ENCODE measurements at places on chromosomes 11 and 22.
A peak's percentile ranks its signal among the peaks of the same experiment; 100 is the strongest.

GRCh38 chr22:50271519-50271970 is 1.4 kb upstream of the MAPK11 start:
- no peak for DNase-seq

DNA sequence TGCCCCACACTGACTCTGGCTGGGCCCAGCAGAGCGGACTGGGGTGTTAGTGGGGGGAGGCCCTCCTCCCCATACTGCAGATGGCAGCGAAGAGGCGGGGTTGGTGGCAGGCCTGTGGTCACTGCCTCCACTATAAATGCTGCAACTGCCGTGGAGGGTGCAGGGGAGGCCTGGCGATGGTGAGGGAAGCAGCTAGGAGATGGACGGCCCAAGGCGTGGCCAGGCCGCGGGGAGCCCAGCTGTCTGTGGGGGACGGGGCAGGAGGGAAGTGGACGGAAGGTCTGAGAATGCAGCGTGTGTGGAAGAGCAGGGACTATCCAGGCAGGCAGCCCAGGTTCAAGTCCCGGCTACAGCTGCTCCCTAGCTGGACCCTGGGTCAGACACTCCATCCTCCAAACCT is 18.3 kb downstream of the DNAL4 start:
- DNase-seq, result no peak

- DNase-seq, result no peak
Measured at GRCh38 chr11:61883327-61883726, 8.0 kb downstream of the FADS3 start.

DNA sequence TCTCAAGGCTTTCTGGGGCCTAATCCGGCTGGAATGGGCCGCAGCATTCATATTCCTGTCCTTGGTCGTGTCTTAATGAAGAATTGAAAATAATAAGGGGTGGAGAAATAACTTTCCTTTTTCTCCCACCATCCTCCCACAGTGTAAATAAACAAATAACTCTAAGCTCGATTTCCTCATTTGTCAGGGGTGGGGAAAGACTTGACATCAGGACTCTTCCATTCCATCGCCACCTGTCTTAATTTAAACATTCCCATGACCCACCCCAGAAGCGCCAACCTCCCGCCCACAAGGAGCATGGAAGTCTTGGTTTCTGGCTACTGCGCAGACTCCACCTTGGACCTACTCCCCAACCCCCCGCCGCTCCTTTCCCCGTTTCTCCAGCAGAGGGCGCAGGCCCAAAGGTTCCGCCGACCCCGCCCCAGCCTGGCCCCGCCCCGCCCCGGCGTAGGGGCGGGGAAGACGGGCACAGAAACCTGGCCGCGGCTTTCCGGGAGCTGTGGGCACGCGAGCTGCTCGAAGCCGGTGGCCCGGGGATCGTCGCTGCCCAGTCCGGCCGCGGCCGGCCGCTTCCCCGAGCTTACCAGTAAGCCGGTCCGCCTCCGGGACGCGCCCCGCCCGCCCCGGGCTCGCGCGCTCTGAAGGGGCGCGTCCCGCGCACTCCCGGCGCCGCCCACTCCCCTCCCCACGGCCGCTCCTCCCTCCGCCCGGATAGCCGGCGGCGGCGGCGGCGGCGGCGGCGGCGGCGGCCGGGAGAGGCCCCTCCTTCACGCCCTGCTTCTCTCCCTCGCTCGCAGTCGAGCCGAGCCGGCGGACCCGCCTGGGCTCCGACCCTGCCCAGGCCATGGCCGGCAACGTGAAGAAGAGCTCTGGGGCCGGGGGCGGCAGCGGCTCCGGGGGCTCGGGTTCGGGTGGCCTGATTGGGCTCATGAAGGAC is at the start of gene CBL:
Gene CBL (plus strand): TSS at position 766 of the 937 bp plus-strand sequence. CDS start 79 bp downstream, at position 845.
- DNase-seq, result peak; percentile 70

- no peak for DNase-seq
Measured at GRCh38 chr11:126122863-126123262, 60.2 kb upstream of the CDON start.

DNA sequence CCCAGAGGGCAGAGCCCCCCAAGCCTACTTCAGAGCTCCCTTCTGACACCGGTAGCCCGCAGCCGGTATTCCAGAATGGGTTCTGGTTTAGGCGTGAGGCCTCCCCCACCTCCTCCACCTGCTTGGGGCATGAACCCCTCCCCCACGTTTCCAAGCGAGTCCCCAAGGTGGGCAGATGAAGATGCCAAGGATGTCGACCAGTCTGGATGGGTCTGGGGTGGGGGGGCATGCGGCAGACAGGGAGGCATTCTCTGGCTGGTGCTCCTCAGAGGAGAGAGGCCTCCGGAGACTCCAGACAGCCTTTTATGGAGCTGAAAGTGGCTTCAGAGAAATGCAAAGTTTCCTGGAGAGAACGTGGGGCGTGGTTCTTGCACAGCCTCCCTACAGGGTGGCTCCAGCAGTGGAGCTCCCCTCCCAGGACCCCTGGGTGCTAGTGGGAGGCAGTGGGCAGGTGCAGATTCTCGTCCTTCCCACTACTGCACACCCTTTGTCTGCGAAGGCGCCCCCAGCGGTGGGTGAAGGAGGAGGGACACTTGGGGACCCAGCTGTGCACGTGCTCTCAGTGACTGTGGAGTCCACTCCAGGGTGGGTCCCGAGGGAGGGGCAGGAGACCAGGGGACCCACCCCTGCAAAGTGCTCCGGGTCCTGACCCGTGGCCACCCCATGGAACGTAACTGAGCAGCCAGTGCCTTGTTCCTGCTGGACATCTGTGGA is 4.2 kb downstream of the CCND1 start:
- DNase-seq, result no peak
